ENCODE measurements at places on chromosomes 13 and 19. TPM values are rescaled to one million over a fixed set of nuclear protein-coding genes. Genes with fewer than 3 reads are reported as not detected.

GRCh38 chr13:83940742-83941141 is 58.5 kb upstream of the SLITRK1 start:
- no peaks in the 10 kb centered on the region for H3K4me1 ChIP-seq
- H3K27me3 ChIP-seq = peaks cover under 1% of the 10 kb centered on the region
- no peak overlapping the region for H3K27ac ChIP-seq
- H3K4me3 ChIP-seq = no peak overlapping the region
- H3K36me3 ChIP-seq = no peaks in the 10 kb centered on the region

DNA sequence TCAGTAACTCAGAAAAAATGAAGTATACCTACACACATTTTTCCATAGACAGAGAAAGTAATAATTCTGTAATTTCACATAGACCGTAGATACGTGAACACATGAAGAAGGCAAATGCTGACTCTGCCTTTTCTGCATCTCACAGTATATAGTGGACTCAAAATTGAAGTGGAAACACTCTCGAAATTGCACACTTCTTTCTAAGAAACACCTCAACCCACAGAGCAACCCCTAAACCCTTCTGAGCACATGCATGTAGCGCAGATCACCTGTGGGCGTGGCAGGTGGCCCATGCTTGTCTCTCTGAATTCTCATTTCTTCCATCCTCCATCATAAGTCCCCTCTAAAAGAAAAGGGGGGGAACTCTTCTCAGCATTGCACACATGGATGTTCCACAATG is 34.7 kb downstream of the COL4A1 start:
- no peaks in the 10 kb centered on the region for H3K4me1 ChIP-seq
- no peak overlapping the region for H3K27ac ChIP-seq
- DNase-seq = no peak

Gene ICAM3
- 199 TPM for total RNA-seq

GRCh38 chr13:88919970-88920628 is 1248.9 kb downstream of the SLITRK5 start:
- no peak overlapping the region for H3K4me3 ChIP-seq
- H3K36me3 ChIP-seq = no peaks in the 10 kb centered on the region
- no peak for DNase-seq
- peak overlapping the region; percentile 6 for H3K27ac ChIP-seq
- H3K4me1 ChIP-seq = peaks cover 8% of the 10 kb centered on the region

- no peak for DNase-seq
- no peak overlapping the region for H3K27ac ChIP-seq
- H3K27me3 ChIP-seq = no peaks in the 10 kb centered on the region
- no peak overlapping the region for H3K4me3 ChIP-seq
- H3K36me3 ChIP-seq = no peaks in the 10 kb centered on the region
Observed at GRCh38 chr13:23202383-23202782, 21.6 kb downstream of the SGCG start.

Gene UFM1
- total RNA-seq = 84.1 TPM

Data from natural killer cell (primary cell).